ENCODE measurements at places on chromosomes 16 and 17. TPM values are rescaled to one million over a fixed set of nuclear protein-coding genes. Genes with fewer than 3 reads are reported as not detected.

TBC1D26 gene
- not detected for total RNA-seq

CCL13 gene
- 0.74 TPM for total RNA-seq

MARVELD3 gene
- not detected for total RNA-seq

CCR7 gene
- not detected for total RNA-seq

SCARF1 gene
- total RNA-seq: 12.2 TPM

SDR42E2 gene
- total RNA-seq: 0.08 TPM

- H3K4me1 ChIP-seq: peaks cover 80% of the 10 kb centered on the region
- H3K27me3 ChIP-seq: no peaks in the 10 kb centered on the region
- peaks cover 21% of the 10 kb centered on the region for H3K36me3 ChIP-seq
- H3K4me3 ChIP-seq: peak overlapping the region; percentile 71
Measured at GRCh38 chr17:17823433-17824118, 13.2 kb downstream of the SREBF1 start.

DNA sequence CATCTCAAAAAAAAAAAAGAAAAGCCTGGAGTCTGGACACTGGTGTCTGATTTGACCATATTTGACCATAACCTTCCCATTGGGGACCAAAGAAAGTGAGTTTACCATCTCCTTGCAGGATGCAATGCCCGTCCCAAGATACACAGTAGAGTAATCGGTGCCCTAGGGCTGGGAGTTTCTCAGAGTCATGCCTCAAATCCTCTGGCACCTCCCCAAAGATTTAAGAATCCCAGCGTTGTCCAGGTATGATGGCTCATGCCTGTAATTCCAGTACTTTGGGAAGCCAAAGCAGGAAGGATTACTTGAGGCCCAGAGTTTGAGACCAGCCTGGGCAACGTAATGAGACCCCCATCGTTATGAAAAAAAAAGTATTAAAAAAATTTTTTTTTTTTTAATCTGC is 5.0 kb downstream of the PITPNM3 start:
- H3K4me1 ChIP-seq: peaks cover 32% of the 10 kb centered on the region
- H3K36me3 ChIP-seq: no peaks in the 10 kb centered on the region
- no peak overlapping the region for H3K27ac ChIP-seq
- DNase-seq: no peak
- no peak overlapping the region for H3K4me3 ChIP-seq

DNA sequence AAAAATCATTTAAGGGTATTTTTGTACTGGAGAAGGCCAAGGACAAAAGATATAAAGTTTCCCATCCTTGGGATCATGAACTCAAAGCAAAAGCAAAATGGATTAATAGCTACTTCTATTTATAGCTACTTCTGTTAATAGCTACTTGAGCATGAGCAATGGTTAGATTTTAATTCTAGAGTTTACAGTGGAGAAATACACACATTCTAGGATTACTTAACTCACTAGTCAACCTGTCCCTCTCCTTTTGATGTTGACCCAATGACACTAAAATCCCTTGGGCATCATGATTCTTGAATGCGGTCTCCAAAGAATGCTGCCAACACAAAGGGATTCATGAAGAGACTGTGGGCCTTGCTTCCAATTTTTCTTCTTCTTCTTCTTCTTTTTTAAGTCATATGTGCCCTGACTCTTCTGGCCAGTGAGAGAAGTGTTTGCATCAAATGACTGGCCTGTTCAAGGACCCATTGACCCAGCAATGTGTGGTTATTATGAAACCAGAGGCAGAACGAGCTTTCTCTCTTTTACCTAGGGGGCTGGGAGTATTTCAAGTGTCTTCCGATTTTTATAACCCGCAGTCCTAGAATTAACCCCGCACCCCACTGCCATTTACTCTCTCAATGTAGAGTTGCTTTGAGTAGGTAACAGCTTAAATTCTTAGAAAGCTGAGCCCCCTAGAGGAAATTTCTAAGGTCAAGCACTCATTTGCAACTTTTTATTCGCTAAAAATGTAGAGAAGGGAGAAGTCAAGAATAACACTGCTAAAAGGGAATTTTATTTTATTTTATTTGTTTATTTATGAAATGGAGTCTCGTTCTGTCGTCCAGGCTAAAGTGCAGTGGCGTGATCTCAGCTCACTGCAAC is 34.6 kb downstream of the OTOA start:
- H3K36me3 ChIP-seq: no peaks in the 10 kb centered on the region
- no peaks in the 10 kb centered on the region for H3K4me1 ChIP-seq
- no peak overlapping the region for H3K27ac ChIP-seq
- no peak overlapping the region for H3K4me3 ChIP-seq

- no peak overlapping the region for H3K4me3 ChIP-seq
- H3K27me3 ChIP-seq: no peaks in the 10 kb centered on the region
- no peak overlapping the region for H3K27ac ChIP-seq
- DNase-seq: no peak
Measured at GRCh38 chr17:13428611-13429042, 173.1 kb downstream of the HS3ST3A1 start.

DNA sequence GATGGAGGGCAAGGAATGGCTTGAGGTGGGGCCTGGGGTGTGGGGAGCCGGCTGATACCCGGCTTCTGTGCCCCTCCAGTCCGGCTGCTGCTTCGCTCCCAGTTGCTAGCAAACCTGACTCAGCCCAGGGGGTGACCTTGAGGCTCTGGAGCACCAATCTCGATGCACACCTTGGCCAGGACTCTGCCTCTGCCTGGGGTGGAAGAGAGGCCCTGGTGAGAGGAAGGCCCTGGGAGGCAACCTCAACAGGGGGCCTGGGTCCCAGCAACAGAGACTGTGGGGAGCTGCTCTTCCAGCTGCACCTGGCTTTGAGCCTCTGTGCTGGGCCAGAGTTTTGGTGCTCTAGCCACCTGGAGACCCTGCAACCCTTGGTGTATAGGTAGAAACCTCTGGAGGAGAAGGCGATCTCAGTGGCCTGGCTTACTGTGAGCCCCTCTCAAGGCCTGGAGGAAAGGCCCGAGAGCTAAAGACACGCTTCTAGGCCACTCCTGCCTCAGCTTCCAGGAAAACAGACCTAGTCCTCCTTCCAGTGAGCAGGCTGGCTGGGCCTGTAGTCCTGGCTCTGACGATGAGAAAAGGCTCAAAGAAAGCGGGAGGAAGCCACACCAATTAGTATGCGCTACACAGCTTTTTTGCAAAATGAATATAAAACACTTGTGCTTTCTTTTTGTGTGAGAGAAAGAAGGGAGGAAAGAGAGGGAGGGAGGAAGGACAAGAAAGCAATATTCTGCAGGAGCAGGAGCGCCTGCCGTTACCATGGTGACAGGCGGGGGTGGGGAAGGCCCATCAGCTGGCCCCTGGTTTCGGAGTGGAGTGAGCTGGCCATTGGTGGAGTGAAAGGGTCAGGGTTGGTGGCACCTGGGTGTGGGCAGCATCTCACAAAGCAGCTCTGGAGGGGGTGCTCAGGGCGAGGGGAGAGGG is 51.0 kb downstream of the VAC14 start:
- no peaks in the 10 kb centered on the region for H3K36me3 ChIP-seq
- H3K27ac ChIP-seq: peak overlapping the region; percentile 78
- no peak overlapping the region for H3K4me3 ChIP-seq

DNA sequence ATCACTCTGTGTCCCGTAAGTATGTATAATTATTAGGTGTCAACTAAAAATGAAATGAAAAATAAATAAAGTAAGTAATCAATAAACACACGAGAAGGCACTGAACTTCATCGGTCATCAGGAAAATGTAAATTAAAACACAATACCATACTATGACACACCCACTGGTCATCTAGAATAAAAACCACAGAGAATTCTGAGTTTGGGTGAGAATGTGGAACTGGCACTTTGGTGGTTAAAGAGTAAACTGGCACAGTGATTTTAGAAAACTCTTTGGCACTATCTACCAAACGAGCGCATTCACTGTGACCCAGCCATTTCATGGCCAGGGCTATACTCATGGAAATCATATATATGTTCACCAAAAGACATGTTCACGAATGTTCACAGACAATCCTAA is 98.2 kb downstream of the HS3ST3A1 start:
- no peaks in the 10 kb centered on the region for H3K27me3 ChIP-seq
- DNase-seq: no peak
- H3K36me3 ChIP-seq: no peaks in the 10 kb centered on the region
- no peaks in the 10 kb centered on the region for H3K4me1 ChIP-seq
- no peak overlapping the region for H3K27ac ChIP-seq

GRCh38 chr16:52450916-52451315 is 96.0 kb downstream of the TOX3 start:
- H3K4me3 ChIP-seq: no peak overlapping the region
- DNase-seq: no peak
- H3K36me3 ChIP-seq: no peaks in the 10 kb centered on the region
- H3K27ac ChIP-seq: no peak overlapping the region

DNA sequence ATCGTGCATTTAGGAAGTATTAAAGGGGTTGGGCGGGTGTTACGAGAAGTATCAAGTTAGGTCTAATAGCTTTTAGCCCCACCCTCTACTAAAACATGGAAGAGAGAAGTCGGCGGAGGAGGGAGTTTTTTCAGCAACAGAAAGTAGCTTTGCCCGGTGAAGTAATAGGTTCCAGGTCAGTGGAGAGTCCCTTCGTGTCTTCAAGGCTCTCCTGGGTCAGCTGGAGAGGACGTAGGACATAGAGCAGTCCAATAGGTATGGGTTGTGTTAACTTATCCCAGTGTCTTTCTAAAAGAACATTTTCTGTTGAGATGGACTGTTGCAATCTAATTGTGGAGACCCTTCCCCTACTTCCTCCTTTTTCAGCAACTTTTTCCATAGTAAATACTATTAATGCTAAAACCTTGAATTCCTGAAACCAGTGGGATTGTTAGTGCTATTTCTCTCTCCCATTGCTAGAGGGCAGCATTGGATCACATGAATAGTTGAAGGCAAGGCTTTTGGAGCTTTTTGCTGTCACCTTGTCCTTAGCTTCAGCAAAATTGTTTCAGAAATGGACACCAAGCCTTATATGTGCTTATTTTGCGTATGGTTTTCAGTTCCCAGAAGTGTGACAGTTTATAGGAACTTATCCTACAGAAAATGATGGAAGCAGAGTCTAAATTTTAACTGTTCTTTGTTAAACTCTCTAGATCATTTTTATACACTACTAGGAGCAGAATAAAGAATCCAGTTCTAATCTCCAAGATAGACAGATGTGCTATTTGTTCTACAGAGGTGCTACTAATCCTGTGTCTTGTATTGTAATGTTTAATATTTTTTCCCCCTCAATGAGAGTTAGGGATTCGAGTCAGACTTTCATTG is 38.4 kb downstream of the UTP18 start:
- no peak overlapping the region for H3K4me3 ChIP-seq
- peaks cover 40% of the 10 kb centered on the region for H3K36me3 ChIP-seq
- no peak for DNase-seq

DNA sequence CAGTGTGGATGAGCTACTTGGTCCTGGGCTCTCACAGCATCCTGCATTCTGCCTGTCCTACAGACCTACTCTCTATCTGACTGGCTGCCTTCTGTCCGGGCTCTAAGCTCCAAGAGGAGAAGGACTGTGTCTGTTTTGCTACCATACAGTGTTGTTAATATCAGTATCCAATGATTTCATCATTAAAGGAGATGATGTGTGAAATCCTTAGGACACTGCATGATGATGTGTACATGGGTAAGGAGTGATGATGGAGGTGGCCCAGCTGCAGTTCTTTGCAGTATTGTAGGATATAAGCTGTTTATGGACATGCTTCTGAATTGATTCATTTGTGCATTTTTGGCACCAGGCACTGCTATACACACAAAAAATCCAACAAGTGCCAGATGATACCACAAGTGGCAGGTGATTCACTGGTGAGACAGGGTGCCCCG is 536.9 kb upstream of the CDH11 start:
- DNase-seq: no peak
- H3K4me3 ChIP-seq: no peak overlapping the region
- H3K27ac ChIP-seq: no peak overlapping the region
